Mucosa of descending colon (tissue), 3 donors: ENCODE measurements at places on chromosomes 6 and 20. TPM values are rescaled to one million over a fixed set of nuclear protein-coding genes. Genes with fewer than 3 reads are reported as not detected.

DNA sequence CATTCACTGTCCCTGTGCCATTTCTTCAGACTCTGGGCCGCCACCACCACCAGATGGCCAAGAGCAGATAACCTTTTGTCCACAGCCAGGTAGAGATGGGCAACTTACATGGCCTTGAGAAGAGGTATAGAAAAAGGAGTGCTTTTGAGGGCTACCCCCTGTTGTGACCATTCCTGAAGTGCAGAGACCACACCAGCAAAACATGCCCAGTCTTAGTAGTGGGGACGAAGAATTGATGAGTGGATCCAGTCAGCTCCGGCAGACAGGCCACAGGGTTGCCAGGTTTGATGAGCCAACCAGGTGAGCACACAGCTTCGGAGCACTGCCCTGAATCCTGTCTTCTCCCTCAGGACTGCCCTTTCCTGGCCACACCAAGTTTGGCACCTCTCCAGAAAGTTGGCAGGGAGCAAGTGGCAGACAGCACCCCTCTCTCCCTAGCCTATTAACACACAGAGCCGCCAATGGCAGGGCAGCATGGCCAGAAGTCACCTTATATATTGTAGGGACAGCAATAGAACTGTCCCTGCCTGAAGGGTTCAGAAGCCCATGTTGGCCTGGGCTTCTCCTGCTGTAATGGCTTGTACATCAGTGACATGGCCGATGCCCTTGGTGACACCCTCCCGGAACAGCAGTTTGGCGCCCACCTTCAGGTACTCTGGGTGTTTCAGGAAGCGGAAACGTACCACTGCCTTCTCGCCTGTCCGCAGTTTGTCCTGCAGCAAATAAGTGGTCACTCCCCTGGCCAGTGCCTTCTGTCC, 7.8 kb downstream of the GTPBP2 start:
- DNase-seq = no peak

Gene SLC17A9
- total RNA-seq = 4.8 TPM

Gene HEY2
- total RNA-seq = 0.58 TPM

DNA sequence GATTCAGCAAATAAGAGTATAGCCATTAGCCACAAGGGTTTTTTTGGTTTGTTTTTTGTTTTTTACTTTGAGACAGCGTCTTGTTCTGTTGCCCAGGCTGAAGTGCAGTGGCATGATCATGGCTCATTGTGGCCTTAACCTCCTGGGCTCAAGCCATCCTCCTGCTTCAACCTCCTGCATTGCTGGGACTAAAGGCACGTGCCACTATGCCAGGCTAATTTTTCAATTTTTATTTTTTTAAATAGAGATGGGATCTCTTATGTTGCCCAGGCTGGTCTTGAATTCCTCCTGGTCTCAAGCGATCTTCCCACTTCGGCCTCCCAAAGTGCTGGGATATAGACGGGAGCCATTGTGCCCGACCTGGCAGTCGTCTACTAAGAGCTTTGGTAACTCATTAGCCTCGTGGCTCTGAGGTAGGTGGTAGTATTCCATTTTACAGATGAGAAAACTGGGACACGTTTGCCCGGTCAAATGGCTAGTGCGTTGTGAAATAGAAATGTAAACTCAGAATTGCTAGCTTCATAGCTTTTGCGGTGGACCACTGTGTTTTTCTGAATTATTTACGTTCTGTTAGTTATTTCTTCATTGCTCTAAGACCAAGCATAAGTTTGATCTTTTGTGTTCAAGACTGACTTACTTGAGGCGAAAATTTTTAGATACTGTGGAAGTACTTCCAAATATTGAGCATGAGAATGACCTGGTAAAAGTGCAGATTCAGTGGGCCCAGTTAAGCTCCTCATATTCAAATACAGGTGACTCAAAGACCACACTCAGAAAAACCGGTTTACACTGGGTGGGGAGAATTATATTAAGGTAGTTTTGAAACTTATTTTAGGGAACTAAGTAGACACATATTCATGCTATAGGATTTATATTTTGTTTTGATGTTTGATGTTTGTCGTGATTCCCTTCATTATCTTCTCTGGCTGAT, 2.1 kb downstream of the PANK2 start:
- no peak for DNase-seq

DNA sequence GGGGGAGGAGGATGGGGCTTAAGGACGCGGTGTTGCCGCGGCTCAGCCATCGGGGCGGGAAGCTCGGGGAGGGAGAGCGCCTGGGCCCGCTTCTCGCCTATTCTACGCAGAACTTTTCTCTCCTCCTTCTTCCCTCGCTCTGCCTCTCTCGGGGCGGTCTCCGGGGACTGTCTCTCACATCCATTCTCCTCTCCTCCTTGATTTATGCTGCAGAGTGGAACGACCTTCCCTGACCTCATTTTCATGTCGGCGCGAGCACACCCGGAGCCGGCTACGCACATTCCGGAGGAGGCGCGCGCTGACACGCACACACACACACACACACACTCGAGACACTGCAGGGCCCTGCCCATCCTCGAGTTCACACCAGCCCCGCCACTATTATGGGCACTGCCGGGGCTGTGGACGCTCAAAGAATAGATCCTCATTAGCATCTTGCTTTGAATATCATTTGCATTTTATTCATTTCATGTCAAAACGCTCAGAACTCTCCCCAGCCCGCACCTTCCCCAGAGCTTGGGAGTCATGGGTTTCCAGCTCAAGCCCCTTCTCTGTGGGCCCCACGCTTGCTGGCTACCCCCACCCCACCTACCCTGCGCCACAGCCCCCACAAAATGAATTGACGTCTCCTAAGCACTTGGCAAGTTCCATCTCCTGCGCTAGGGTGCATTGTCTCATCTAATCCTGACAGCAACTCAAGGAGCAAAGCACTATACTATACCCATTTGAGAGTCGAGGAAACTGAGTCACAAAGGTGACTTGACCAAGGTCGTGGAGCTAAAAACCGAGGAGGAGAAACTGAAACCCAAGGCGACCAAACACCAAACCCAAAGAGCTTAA, 36.8 kb downstream of the NCR2 start:
- DNase-seq = peak; percentile 22

DNA sequence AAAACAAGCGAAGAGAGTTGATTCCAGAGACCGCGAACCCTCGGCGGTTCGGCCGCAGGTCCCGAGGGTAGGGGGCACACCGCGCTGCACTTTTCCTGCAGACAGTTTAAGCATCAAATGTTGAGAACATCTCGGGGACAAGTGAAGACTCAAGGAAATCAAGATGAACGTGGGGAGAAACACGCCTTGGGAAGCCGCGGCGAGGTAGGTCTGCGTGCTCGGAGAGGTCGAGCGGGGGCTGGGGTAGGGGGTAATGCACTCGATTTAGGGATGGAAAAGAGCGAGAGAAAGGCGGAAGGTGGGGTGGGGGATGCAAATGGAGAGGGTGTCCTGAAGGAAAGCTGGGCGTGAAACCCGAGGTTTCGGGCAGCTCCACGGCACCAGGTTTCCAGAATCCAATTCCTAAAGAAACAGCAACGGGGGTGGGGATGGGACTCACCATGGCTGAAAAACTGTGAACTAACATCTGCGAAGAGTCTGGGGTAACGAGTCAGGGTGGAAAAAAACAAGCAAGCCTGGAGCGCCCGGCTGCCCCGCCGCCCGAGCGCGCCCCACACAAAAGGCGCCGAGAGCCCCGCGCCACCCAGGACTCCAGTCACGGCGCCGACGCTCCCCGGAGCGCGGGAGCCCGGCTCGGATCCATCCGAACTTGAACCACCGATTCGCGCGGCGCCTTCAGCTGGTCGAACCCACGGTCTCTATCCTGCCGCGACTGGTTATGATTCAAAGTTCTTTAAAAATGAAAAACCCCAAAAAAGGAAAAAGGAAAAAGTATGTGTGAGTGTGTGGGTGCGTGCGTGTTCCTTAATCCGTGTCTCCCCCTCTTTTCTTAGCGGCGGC, 3.5 kb downstream of the TFAP2A start:
- no peak for DNase-seq

DNA sequence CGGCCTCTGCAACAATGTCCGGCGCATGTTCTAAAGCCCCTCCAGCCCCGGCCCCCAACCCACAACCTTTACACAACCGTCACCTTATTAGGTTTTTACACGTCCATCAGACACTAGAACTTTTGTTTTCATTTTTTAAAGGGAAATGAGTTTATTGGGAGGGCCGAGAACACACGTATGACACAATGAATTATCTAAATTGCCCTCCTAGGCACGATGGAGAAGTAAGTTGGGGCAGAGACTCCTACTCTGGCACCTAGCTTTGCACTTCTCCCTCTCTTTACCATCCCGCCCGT, 1.2 kb upstream of the DLL1 start:
- no peak for DNase-seq

DNA sequence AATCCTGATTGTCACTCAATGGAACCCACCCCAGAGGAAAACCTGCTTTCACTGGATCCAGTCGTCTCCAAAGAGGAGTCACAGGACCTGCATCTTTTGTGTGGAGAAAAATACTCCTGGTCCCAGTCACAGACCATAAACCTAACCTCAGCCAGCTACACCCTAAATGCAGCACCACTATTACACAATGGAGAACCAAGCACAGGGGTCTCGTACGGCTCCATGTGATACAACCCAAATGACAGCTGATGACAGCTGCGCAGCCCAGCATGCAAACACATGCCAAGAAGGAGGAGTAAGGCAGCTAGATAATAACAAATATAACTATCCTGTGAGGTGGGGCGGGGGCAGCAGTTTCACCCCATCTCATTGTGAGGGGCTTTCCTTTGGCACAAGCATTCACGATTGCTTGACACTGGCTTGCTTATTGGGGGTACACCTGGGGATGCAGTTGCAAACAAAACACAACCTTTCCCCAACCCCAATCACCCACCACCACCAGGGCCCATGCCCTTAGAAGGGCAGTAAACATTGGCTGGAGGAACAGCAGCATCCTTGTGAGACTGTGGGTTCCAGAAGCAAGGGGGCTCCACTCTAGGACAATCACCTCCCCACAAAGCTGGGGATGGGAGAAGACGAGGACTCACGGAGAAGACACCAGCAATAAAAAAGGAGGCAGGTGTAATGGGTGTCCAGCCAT, 51.5 kb downstream of the TRERF1 start:
- no peak for DNase-seq

Gene VSX1
- total RNA-seq = not detected

DNA sequence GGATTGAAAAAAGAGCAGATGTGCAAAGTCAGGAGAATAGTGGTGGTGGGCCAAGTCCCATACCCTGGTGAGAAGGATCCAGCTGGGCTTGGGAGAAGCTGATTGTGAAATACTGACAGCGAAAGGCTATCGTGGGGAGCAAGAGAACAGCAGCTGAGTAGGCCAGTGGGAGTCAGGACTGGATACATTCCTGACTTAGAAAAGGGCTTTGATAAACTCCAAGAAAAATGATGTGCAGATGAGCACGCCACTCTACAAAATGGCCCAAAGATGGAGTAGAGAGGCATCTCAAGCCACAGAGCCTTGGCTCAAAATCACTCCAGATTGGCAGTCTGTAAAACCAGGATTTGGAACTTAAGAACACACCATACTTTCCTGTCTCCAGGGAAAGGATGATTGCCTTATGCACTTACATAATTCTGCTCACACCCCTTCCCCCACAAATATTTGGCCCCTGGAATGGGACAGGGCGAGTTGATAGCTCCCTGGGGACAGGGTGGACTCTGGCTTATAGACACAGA, 578.7 kb downstream of the MAFB start:
- DNase-seq = no peak

DNA sequence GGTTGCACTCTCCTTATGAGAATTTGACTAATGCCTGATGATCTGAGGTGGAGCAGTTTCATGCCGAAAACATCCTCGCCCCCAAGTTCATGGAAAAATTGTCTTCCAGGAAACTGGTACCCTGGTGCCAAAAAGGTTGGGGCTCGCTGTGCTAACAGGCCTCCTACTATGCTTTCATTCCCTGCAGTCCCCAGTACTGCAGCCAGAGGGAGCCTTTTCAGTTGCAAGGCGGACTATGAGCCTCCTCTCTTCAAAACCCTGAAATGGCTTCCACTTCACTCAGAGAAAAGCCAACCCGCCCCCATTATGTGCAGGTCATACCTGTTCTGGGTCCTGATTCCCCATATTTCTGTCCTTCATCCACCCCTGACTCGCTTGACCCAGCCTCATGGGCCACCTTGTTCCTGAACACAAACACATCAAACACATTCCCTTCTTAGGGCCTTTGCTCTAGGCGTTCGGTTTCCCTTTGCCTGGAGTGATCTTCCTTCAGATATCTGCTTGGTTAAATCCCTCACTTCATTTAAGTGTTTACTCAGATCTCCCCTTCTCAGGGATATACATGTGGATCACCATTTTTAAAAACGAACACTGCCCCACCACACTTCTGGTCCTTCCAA, 173.7 kb downstream of the PHACTR1 start:
- no peak for DNase-seq

DNA sequence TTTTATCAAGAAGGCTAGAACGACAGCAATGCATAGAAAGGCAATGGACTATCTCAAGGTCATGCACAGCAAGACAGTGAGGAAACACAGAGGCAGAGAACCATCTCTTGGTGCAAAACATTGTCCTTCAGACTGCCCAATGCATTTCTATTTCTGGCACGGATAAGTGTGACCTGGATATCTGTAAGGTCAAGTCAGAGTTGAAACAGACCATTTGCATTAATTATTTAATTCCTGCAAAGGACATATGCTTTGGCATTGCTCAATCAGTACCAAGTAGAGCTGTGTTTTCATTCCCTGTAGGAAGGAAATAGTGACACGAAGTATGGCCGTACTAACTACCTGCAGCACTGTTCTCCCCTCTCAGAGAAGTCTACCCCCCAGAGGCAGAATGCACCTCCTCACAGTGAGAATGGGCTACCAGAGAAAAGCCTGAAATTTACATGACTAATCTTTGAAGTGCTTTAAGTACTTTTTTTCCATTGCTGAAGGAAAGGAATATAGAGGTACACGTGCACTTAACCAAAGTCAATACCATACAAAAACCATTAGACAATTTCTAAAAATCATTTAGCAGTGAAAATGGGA, 32.1 kb upstream of the GSTA4 start:
- DNase-seq = no peak

Gene TBP
- 15.1 TPM for total RNA-seq

Gene LY6G6F
- not detected for total RNA-seq

GRCh38 chr6:40256831-40257230, 322.6 kb upstream of the MOCS1 start:
- no peak for DNase-seq
